Caco-2 (cell line): ENCODE measurements at places on chromosomes 4 and X.

- DNase-seq, result no peak
Measured at GRCh38 chr4:8280158-8280875, 10.8 kb downstream of the HTRA3 start.

DNA sequence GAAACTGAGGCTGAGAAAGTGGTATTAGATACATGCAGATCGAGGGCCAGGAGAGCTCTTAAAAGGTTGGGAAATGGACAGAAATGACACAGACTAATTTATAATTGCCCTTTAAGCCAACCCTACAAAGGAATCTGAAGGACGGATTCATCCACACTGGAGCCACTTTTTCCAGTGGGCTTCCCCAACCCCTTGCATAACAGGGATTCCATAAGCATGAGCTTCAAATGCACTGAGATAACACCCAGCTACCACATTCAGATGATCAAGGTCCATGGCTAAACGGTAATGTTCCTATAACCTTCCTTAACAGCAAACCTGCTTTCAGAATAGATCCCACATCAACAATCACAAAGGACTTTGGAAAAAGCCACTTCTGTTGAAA lies 34.2 kb downstream of the PLAC1 start:
- DNase-seq, result no peak

DNA sequence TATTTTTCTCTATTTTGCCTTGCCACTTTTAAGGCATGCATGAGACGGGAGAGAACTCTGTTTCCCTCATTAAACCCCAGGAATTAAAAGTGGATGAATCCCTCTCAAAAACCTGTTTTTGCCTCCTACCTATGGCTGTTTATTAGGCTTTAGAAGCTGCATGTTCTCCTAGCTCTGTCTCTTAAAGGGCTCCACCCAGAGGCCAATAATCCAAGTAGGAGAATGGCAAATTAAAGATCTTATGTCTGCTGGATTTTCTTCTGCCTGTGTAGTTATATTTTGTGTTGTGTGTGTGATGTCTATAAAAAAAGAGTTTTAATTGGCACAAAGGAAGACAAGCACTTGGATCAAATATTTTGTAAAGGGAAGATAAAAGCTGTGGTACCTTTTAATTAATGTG lies 32.4 kb downstream of the MAGEC1 start:
- no peak for DNase-seq

GRCh38 chr4:37389967-37390580 lies 145.5 kb downstream of the NWD2 start:
- no peak for DNase-seq

- DNase-seq, result no peak
Measured at GRCh38 chrX:96719161-96719875, 34.7 kb downstream of the DIAPH2 start.

DNA sequence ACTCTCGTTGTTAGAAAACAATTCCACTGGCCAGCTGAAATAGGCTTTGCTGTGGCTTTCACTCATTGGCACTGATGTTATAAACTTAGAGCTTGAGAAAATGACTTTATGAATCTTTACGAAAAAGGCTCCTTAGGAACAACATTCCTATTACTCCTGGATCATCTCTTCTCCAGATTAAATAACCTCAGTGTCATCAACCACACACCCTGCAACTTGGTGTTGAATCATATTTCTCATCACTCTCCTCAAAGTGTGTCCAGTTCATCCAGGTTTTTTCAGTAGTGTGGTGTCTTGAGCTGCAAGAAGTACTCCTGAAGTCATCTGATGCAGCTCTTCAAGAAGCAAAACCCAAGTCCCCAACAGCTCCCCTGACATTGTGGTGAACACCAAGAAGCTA lies 28.1 kb upstream of the ANOS1 start:
- no peak for DNase-seq

DNA sequence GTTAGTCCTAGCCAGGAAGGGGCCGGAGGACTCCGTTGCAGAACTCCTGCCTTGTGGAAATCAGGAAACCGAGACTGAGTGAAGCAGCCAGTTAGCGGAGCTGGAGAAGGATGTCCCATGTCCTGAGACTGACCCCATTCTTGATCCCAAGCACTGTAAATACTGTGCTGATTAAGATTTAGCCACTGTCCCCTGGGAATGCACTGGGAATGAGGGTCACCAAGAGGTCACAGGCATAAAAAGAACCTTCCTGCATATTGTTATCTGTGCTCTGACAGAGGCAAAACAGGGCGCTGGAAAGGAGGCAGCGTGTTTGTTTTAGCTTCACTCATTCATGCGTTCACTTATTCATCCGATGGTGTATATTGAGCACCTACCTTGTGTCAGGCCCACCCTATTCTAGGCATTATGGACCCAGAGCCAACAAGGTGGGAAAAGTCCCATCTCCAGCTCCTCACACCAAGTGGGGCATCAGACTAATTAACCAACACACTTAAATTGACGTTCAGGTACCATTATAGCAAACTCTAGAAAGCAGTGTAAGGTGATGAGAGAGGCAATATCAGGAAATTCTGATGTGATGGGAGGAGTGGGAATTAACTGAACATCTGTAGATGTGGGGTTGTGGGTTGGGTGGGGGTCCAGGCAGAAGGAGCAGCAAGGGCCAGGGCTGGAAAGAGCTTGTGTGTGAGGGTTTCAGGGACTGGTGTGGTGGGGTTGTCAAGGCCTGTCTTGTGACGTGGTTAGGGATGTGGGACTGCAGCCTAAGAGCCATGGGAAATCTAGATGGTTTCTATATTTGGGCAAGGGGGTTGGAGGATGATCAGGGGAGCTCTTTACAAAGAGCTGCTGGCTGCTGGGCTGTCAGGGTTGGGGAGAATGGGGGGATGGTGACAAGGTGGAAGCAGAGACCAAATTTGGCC lies 10.6 kb upstream of the SLC2A9 start:
- DNase-seq, result no peak

- DNase-seq, result no peak
Measured at GRCh38 chrX:68304602-68305001, 128.7 kb downstream of the OPHN1 start.

- no peak for DNase-seq
Measured at GRCh38 chr4:36243355-36244256, 708 bp downstream of the ARAP2 start.

DNA sequence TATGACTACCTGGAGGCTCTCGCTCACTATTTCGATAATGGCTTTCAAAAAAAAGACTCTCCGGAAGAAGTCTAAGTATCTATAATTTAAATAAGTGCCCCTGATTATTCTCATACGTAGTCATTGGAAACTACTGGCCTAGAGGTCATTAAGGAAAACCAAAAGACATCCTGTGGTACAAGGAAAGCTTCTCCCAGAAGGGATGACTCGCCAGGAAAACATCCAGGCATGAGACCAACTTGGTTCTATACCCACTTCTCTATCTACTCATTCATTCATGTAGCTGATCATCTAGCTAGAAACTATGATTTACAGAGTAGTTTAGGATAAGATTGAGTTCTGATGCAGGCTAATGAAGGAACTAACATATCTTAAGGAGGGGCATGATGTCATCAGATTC lies 37.7 kb downstream of the SOX3 start:
- no peak for DNase-seq

DNA sequence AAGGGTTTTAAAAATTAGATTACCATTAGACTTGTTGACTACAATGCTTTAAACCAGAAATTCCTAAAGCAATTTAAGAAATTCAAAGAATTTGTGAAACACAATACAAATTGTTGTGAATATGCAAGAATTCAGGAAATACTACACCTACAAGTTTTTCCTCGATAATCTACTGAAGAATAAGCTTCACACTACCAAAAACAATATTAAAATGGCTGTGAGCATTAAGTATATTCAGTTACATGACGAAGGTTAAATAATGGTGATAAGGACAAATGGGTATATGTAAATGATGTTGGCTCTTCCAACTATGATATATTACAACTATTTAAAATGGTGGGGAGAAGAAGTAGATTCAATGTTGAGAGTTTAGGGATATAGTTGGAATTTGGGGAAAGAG lies 111.1 kb upstream of the HTR2C start:
- no peak for DNase-seq

DNA sequence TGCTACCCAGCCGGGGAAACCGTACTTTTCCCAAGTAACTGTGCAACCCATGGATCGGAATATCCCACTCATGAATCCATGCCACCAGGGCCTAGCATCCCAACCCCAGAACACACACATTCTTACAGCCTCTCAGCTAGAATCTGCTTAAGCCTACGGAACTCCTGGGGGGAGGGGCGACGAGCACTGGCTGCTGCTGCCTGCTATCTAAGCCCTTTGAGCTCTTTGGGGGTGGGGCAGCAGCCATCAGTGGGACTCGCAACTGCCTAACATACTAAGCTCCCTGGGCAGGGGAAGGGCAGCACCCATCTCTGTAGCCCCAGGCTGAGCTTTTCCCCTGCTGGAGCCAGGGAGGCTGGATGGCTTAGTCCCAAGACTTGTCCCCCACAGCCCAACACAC lies 28.6 kb downstream of the NUDT10 start:
- DNase-seq, result no peak

- no peak for DNase-seq
Measured at GRCh38 chr4:169665046-169665737, 44.8 kb downstream of the CLCN3 start.

GRCh38 chrX:105269386-105269785 lies 48.9 kb upstream of the TEX13A start:
- no peak for DNase-seq

DNA sequence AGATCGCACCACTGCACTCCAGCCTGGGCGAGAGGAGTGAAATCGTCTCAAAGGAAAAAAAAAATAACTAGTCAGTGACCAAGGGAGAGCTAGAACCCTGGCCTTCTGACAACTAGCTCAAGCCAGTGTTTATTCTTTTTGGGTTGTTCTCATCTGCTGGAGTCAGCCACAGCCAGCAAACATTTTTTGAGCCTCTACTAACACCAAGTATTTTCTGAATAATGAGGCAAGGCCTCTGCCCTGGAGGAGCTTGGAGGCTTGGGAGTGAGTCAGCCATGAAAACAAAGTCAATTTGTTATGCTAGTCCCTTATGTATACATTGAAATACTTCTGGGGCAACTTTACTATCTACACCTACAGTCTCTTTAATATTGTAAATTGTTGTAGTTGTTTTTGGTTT lies 46.5 kb downstream of the TMA16 start:
- no peak for DNase-seq

DNA sequence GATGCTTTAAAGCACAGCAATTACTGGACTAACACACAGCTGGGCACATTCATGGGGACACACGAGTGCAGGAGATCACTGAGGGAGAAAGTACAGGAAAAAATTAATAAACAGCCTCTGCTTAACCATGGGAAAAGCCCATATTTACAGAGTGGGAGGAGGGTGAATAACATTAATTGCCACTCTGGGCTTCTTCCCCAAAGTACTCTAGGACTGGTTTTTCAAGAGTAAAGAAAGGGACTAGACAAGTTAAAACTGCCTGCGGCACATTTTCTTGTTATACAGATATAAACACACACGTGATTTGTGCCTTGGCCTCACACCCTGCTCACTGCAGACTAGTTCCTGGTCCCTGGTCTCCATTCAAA lies 179.7 kb upstream of the TET2 start:
- peak; percentile 6 for DNase-seq

- peak; percentile 12 for DNase-seq
Measured at GRCh38 chr4:116387937-116388474, 697.4 kb downstream of the TRAM1L1 start.

GRCh38 chr4:152556283-152556682 lies 20.4 kb upstream of the FBXW7 start:
- DNase-seq, result no peak

DNA sequence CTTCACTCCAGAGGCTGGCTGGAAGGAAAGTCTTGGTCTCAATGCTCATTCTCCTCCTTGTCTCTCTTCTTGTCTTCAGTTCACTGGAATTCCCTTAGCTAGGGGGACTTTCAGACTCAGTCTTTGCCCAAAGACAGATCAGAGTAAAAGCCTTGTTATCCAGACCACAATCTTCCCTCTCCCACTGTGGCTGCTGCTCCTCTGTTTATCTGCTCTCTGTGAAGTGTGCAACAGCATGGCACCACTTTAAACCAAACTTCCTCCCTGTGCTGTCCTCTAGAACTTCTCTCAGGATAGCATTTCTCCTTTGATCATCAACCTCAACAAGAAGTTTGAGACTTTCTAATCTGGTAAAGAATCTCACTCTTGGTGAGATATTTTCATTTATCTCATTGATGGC lies 530.1 kb upstream of the SLIT2 start:
- DNase-seq, result no peak

- DNase-seq, result no peak
Measured at GRCh38 chr4:183200453-183200852, 101.4 kb downstream of the WWC2 start.

GRCh38 chrX:19960913-19961312 lies 29.9 kb downstream of the BCLAF3 start:
- DNase-seq, result no peak

- no peak for DNase-seq
Measured at GRCh38 chr4:111510535-111510934, 634.7 kb upstream of the FAM241A start.

- DNase-seq, result no peak
Measured at GRCh38 chr4:159069922-159070321, 33.0 kb upstream of the RAPGEF2 start.

GRCh38 chrX:8364369-8365141 lies 100.1 kb upstream of the VCX3B start:
- peak; percentile 43 for DNase-seq

- no peak for DNase-seq
Measured at GRCh38 chr4:68476191-68476590, 28.9 kb downstream of the TMPRSS11E start.
